ENCODE measurements at places on chromosomes 3 and 15.

DNA sequence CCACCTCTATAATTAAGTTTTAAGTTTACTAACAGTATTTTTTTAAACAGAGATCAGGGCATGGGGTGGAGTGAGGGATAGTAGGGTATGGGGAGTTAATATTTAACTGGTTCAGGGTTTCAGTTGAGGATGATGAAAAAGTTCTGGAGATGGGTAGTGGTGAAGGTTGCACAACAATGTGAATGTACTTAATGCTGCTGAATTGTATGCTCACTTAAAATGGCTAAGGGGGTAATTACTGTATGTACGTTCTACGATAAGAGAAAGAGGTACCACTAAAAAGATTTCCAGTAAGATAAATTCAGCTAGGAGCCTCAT, 101.4 kb downstream of the TNIK start:
- no peak for DNase-seq

GRCh38 chr3:122103821-122104514, 48.8 kb downstream of the CD86 start:
- peak; percentile 20 for DNase-seq

- DNase-seq: no peak
These were observed 259.6 kb upstream of the CTNNB1 start for GRCh38 chr3:40939741-40940130.

- DNase-seq: no peak
These were observed 466.8 kb upstream of the EPHA3 start for GRCh38 chr3:88640581-88640980.

DNA sequence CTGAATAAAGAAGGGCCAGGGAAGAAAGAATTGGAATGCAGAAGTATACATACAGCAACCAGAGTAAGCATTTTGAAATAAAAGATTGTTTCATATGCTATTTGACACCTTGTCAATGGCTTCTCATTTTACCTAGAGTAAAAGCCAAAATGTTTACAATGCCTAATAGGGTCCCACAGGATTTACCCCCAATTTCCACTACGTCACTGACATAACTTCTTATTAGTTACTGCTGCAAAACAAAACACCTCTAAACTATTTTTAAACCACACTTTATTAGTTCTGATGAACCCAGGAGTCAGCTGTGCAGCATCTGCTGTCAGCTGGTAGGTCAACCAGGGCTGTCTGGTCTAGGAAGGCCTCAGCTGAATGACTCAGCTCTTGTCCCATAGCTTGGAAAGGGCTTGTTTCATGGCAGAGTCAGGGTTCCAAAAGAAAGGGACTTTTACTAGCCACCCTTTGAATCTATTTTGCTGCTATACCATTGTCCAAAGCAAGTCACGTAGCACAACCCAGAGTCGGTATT, 945.1 kb downstream of the EPHA3 start:
- no peak for DNase-seq

GRCh38 chr3:114669614-114670013, 375.8 kb downstream of the TIGIT start:
- DNase-seq: no peak

DNA sequence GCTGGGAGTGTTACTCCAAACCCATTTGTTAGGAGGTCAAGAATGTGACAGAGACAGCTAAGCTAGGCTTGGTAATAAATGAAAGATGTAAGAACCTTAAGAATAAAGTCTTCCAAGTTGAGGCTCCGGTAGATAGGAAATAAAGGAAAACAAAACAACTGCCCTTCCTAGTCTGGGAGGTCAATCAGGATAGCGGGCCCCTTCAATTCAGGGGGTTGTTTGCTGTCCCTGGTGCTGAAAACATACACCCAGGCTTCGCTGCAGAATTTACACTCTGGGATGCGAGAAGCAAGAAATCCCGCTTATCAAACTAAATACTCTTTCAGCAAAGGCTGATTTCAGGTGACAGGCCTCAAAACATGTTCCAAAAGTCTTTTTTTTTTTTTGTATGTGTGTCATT, 393.4 kb downstream of the NTRK3 start:
- no peak for DNase-seq

DNA sequence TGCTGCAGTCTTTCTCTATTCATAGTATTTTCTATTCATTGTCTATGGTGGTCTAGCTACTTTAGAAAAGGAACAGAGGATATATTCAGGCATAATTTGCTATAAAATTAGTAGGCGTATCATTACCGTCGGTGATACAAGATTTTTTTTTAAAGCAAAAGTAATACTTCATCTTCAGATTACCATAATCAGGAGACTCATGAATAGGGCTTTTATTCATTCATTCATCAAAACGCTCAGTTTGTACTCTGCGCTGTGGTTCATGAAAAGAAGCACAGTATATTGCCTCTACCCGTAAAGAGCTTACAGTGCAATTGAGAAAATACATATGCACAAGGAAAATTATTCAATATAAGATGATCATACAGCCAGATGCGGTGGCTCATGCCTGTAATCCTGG, 136.7 kb upstream of the CHRM5 start:
- DNase-seq: no peak

DNA sequence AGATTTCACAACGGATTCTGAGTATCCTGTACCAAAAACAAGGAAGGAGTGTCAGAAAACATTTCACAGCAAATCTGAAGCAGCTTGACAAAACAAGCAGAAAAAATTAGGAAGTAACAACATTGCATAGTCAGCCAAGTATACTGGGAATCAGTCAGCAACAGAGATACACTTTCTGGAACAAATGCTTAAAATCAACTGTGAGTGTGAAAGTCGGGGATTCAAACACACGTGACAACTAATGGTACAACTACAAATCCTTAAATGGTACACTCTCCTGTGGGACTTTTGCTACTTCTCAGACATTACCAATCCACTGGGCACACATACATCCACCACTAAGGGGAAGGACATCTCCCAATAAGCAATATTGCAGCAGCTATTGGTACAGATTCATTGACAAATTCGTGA, 296.6 kb upstream of the MME start:
- no peak for DNase-seq

DNA sequence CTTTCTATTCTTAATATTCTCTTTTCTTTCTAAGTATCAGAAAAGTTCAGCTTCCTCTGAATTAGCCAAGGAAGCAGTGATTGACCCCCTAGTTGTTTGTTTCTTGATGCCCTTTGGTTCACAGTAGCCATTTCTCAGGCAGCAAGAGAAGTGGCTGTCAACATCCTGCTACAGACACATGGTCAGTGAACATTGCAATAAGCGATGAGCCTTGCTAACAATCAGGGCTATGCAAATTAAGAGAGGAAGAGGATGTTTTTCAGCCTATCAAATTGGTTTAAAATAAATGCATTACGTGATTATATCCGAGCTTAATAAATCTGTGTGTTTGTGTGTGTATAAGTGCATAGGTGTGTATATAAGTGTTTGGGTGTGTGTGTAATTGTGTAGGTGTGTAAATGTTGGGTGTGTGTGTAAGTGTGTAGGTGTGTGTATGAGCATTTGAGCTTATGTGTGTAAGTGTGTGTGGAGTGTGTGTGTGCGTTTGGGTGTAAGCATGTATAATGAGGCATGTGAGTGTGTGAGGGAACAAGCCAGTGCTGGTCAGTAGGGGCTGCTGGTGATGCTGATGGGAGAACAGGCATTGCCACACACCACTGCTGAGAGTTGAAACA, 78.1 kb upstream of the XCR1 start:
- no peak for DNase-seq

DNA sequence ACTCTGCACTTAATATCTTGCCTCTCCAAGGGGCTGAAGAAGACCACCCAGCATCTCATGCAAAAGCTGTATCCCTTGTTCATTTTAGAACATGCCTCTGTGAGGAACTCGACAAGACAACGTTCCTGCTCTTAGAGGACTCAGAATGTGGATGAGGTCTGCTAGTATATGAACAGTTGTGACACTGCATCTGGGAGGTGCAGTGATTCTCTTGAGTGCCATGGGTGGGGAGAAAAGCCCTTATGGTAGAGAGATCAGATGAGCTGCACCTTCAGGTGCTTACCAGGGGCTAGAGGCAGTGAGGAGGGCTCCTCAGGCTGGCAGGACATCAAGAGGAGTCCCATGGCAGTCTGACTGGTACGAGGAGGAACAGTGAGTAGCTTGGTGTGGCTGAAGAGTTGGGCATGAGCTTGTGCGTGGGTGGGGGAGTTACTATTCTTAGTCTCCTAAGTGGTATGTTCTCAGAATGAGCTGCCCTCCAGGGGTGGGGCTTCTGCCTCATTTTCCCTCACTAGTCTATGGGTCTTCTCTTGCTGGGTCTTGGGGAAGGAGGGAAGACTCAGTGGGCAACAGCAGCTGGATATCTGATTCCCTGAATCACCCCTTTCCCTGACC, 56.7 kb upstream of the ATP2B2 start:
- DNase-seq: no peak

GRCh38 chr15:95557226-95558046, 773.1 kb upstream of the NR2F2 start:
- no peak for DNase-seq

DNA sequence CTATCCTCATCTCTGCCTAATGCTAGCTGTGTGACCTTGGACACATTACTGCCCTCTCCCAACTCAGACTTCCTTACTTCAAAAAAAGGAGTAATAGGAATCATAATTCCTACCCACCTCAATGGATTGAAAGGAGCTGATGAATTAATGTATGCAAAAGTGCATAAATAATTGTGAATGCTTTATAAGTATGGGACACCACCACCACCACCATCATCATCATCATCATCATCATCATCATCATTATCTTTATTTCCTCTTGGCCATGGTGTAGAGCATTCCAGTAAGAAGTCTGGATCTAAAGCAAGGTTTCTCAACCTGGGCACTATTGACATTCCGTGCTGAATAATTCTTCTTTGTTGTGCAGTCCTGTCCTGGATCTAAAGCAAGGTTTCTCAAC, 282.5 kb downstream of the MEX3B start:
- no peak for DNase-seq

- no peak for DNase-seq
These were observed 65.1 kb downstream of the PTPRG start for GRCh38 chr3:61626484-61626883.

DNA sequence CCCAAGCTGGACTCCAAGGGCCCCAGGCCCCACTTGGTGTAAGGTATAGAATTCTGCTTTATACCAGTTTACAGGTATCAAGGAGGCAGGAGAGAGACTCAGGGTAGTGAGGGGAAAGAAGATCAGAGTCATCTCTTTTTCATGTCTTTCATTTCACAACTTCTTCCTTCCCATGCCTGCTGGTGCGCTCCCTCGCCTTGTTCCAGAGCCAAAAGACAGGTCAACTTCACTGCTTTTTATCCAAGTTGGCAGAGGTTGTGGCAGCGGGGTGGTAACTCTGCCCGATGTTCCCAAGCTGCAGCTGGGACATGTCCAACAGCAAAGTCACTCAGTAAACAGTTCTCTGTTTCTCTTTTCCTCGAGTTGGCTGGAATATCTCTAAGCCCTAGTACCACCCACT, 86.3 kb upstream of the TCF12 start:
- DNase-seq: no peak

- peak; percentile 4 for DNase-seq
These were observed 125.1 kb downstream of the TIGIT start for GRCh38 chr3:114418724-114419543.

DNA sequence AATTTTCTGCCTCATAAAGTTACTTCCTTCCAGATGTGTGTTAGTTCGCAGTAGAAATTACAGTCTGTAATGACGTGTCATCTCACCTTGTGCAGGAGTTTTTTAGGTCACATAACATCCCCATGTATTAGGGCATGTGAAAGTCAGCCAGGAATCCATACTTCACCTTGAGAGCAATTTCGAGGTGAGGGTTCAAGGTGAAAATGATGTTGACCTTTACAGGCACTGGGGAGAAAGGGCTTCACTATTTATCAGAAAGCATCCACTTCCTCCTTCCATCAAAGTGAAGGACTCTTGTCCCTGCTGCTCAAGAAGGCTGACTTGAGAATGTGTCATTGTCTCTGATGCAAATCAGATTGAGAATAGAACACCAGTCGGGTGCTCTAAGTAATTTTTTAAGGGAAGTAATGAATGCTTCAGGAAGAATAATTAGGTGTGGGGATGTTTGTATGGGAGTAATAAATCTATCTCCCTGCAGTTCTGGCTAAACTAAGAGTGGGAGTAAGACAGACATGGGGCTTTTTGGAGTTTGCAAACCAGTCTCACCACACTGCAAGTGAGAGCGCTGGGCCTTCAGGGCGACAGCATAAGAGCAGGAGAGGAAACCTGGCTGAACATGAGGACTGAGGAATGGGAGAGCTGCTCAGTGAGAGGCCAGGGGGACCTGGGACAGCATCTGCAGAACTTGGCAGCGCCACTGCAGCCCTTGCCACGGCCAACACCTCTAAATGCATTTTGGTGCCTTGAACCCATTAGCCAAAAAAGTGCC, 85.9 kb upstream of the IL12A start:
- no peak for DNase-seq

GRCh38 chr3:177624528-177625495, 427.5 kb upstream of the TBL1XR1 start:
- peak; percentile 9 for DNase-seq

DNA sequence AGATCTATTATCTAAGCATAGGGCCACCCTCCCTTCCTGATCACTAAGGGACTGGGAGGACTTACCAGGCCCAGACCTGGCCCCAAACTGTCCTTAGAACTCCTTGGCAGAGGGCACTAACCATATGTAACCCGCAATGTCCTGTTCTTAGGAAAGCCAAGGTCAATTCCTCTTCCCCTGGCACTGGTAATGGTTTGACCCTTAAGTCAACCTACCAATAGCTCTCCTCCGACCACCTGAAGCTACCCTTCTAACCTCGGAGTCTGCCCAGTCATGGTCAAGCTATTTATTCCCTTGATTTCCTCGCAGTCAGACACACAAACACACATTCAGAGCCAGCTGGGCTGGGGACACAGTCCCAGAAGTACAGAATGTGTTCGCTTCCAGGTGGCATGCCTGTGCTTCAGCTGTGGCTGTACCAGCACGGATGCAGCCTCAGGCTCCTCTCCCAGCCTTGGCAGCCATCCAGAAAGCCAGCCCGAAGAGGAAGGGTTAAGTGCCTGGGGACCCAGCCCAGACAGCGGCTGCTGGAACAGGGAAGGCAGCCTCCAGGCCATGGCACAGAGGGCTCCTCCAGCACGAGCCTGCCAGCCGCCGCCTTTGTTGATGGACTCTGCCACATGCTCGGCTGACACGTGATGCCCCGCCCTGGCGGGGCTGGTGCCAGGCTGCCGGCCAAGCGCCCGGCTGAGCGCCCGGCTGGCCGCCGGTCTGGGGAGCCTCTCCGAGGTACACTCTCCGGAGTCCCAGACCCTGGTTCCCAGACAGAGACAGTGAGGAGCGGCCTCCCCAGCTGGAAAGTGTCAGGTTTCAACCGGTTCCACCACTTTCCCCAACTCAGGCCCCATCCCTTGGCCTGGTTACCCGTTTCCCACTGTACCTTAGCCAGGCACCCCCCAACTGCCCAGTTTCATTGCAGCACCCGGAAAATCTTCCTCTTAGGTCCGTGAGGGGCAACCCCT, 5.5 kb downstream of the BMF start:
- DNase-seq: no peak

GRCh38 chr3:50194903-50195500, 3.6 kb downstream of the GNAT1 start:
- peak; percentile 34 for DNase-seq
